Heart left ventricle (tissue), 16 donors: ENCODE measurements at places on chromosomes 1 and 21. TPM values are rescaled to one million over a fixed set of nuclear protein-coding genes. Genes with fewer than 3 reads are reported as not detected.

DNA sequence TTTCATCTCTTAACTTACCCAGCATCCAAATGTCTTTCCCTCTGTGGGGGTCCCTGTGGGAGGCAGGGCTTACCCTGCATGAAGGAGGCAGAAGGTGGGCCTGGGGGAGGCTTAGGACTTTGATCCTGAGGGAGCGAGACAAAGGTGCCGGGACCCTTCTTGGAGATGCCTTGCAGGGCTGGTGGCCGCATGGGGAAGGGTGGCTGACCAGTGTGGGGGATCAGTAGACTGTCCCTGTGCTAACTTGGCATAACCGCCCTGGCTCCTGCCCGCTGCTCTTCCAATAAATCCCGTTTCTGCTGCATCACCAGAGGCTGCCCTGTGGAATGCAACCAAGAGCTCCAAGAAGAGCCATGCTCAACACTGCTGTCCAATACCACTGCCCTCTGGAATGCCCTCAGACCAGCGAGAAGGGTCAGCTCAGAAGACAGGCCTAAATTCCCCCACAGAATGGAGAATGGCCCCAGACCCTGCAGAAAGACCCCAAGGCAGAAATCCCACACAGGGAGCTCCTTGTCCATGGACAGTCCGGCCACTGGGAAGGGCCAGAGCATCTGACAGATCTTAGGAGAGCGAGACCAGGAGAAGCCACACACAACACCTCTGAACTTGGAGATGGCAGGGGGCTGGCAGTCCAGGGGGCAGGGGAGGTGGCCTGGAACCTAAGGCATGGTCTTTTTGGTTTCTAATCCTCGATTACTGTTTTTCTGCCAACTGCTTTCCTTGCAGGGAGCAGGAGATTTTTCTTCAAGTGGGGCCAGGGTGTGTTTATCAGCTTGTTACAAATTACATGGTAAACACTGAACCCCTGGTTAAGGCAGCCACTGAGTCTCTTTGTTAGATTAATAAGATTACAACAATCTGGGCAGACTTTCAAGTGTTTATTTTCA is 46.7 kb upstream of the DMRTB1 start:
- no peak for DNase-seq

DNA sequence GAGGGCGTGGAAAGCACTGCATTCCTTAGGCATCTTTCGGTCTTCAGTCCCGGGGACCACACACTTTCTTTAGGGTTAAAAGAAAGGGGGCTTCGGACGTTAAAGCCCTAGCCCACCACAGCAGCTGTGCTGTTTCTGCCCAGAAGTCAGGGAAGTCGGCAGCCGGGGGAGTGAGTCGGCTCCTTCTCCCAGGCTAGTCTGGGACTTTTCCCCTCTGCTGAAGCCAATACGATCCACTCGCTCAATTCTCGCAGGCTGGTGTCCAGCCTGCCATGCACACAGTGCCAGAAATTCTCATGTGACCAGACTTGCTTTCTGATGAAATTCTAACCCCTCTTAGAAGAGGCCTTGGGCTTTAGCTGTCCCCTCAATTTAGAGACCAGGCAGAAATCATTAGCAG is 67.7 kb downstream of the BCAR3 start:
- no peak for DNase-seq

NMNAT1 gene
- 12.2 TPM for polyA plus RNA-seq

DNA sequence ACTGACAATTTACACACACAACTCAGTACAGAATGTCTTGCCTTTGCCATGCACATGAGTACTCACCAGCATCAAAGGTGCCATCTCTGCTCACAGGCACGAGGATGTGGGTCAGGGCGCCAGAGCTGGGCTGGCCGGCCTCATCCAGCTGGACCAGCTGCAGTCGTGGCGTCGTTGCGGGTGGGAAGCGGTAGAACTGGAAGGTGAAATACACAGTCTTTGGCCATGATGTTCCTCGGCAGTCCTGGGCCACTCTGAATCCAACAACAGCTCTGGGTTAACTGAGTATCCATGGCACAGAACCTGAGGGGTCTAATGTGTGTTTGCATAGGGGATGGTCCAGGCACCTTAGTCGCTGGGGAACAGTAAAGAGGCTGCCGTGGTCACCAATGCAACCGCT is 87.7 kb downstream of the NPHP4 start:
- DNase-seq = no peak

C1orf141 gene
- polyA plus RNA-seq = not detected

GRCh38 chr1:98098473-98098872 is 177.6 kb upstream of the DPYD start:
- no peak for DNase-seq

GRCh38 chr1:161127649-161128048 is 4.8 kb downstream of the DEDD start:
- no peak for DNase-seq

ZNF436 gene
- polyA plus RNA-seq = 4.9 TPM

GRCh38 chr1:147837964-147838292 is 64.7 kb upstream of the GJA8 start:
- DNase-seq = no peak

GRCh38 chr1:116008656-116009390 is 32.5 kb downstream of the SLC22A15 start:
- DNase-seq = no peak

ADORA1 gene
- polyA plus RNA-seq = 17.8 TPM

DNA sequence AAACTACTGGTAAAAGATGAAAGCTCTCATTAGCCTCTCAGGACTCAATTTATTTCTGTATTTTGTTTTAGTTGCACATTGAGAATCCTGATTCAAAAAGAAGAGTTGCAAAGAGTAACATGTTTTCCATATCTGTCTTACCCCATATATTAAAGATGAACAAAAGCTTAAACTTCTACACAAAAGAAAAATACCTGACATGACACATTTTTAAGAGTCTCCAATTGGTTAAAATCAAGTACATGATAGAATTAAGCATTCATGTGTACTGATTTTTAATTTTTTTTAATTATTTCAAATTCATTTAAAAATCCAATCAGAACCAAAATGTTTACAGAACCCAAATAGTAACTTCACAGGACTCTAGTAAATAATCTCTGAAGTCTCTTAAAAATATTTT is 72.0 kb downstream of the FOXJ3 start:
- DNase-seq = no peak

DNA sequence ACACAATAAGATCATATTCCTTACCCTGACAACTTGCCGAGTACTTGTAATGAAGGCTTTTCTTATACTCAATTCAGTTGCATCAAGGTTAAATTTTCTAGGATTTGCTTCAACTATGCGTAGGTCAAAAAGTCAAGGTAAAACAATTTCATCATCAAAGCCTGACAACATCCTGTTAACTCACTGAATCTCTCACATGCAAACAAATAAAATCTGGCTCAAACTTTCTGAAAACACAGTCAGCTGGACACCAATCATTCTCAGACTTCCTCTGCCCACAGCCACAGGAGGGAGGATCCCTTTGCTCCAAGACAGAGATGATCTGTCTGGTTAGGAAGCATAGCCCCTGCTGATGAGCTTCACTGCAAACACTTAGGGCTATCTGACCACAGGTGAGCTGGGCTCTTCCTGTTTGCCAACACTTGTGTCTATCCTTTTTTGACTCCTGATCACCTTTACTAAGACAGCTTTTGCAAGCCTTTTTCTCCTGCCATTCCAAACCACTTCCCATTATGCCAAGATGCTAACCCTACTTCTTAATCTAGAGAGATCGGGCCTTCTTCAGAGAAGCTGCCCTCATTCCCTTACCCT is 20.0 kb downstream of the STX6 start:
- DNase-seq = no peak

DNA sequence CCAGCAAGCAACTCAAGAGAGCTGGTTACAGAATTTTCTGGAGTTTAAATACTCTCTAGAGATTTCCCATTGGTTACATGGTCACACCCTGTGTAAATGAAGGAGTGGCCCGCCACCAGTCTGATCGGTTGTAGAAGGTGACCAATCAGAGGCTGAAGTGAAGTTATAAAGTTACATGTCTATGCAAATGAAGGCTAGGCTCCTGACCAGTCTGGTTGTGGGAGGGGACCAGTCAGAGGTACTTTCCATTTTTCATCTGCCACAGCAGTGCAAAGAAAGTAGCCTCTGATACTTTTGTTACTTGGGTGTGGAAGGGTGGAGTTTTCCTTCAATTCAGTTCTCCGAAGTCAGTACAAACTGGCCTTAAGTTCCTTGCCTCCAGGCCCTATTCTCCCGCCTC is 273.7 kb downstream of the BARHL2 start:
- DNase-seq = no peak

SPRR2E gene
- polyA plus RNA-seq = not detected

GRCh38 chr1:152185544-152186391 is 26.7 kb upstream of the RPTN start:
- peak; percentile 15 for DNase-seq

GRCh38 chr21:44708866-44709425 is 2.4 kb downstream of the TSPEAR start:
- DNase-seq = no peak

BRDT gene
- polyA plus RNA-seq = not detected

LINGO4 gene
- 0.11 TPM for polyA plus RNA-seq

DNA sequence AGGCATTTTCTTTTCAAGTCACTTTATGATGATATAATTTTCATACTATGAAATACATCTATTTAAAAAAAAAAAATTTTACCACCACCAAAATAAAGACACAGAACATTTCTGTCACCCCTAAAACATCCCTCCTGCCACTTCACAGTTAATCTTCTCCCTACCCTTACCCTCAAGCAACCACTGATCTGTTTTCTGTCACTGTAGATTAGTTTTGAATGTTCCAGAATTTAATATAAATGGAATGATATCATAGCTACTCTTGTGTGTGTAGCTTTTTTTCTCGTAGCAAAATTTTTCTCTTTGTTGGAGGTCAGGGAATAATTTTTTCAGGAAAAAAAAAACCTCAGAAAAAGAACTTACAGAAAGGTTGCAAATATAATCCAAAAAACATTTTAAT is 152.7 kb downstream of the RHOU start:
- DNase-seq = no peak

DNA sequence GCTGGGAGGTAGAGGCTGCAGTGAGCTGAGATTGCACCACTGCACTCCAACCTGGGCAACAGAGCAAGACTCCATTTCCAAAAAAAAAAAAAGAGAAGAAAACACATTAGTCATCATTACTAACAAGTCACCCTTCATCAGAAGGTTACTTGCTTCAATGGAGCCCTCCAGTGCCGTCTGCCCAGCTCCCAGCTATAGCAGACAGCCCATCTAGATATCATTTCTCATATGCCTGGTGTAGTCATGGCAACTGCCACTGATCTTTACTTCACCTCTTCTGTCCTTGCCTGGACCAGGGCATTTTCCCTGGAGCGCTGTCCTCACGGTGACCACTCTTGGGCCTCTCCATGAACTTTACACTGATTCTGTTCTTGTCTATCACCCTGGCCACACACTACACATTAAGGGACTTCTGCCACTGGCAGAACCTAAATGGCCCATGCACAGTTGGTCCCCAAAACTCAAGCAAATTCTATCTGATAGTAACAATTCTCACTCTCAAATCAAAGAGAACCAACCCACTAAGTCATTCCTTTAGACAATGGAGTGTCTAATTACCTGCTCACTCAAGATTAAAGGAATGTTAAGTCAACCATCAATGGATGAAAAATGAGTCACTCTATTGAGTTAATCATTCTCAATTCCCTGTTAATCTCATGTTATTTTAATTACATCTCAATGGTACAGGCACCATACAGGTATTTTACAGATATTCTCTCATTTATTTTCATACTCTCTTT is 12.9 kb downstream of the GPA33 start:
- no peak for DNase-seq

DNA sequence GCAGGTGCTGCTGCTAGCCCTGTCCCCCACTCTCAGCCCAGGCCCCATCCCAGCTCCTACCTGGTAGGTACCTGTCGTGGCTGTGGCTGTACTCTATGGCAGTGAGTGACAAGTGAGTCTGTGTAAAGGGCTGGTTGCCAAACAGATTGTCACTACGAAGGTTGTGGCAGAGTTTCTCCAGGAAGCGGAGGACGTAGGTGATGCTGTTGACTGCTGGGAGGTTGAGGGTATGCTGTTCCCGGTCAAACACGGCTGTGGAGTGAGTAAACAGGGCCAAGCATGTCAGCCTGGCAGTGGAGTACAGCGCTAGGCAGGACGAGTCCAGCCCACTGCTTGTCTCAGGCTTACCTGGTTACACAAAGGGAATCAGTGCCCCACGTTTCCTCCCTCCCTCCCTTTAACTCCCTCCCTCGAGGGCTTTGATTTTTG is 24.8 kb upstream of the SLFNL1 start:
- no peak for DNase-seq

DNA sequence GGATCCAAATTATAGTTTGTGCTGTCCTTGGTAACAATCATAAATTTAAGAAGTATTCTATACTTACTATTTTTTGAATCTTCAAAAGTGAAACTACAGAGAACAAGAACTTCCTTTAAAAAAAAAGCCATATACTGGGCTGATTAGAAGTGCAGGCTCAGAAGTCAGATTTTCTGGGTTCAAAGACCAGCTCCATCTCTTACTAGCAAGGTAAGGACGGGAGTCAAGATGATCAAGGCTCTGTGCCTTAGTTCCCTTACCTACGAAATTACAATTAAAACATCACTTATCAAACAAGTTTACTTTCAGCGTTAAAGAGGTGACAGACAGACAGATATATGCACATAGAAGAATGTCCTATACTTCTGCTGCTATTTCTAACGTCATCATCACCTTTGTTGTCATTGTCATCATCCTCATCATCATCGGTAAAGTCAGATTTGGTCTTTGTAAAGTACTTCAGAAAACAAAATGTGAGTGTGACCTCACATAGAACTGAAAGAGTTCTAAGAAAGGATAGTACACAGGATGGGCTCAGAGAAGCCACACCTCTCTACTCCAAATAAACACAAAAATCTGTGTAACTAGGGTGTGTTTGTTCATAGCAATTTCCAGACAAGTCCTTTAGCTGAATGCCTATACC is 178.7 kb downstream of the VAV3 start:
- no peak for DNase-seq

- no peak for DNase-seq
Measured at GRCh38 chr1:1625824-1626206, 6.2 kb upstream of the MMP23B start.

DNA sequence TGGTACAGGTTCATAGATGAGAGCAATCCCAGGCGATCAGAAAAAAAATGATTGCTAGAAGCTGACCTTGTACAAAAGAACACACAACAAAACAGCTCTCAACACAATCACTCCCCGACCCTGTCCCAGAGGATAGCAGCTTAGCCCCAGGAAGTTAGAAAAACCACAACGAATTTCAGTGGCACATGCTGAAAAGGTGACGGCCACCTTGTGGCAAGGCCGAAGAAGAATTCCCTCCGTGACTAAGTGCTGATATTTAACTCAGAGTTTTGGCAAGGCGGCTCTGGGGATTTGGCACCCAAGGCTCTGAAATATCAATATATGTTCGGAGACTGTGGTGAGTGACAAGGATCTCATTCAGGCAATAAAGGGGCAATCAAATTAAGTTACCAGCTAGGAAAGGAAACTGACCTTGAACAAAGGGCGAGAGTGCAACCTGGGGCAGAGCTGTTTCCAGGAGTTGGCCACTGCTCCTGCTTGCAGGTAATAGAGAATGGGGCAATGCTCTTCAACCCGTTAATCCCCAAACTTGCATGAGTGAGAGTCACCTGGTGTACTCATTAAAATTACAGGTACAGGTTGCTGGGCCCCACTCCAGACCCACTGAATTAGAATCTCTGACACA is 96.2 kb downstream of the BEND5 start:
- no peak for DNase-seq

- no peak for DNase-seq
Measured at GRCh38 chr1:13703558-13704490, 3.8 kb downstream of the PRDM2 start.
